ENCODE measurements at places on chromosomes 7 and 10.
A peak's percentile ranks its signal among the peaks of the same experiment; 100 is the strongest.

DNA sequence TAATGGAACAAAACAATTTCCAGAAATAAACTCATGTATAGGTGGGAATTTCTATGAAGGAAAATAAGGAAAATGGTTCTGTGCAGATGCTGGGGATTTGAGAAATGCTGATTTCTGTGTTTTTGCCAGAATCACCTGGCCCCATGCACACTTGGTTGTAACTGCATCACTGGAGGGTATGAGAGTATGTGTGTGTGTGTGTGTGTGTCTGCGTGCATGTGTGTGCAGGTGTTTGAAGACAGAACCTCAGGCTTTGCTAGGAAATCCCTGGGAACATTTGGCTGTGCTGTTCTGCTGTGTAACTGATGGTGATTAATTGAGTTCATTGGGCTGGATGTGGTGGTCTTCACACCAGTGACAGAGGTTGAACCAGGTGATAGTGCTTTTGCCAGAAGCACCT is 141.6 kb downstream of the CAMK1D start:
- DNase-seq: no peak

GRCh38 chr7:30012757-30013156 is 13.7 kb downstream of the FKBP14 start:
- DNase-seq: no peak

DNA sequence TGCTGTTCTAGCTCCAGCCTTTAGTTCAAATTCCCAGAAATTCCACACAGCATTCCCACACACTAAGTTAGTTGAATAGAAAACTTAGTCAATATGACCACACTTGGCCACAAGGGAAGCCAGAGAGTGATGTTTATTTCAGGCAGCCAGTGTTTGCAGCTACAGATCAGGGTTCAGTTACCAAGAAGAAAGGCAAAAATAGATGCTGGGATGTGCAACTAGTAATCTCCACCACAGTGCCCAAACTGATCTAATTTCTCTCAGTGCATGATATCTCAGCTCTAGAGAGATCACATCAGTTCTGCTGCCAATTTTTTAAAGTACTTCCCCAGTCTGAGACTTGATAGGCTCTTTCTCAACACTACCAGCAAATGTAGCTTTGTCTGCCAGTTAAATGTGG is 17.6 kb downstream of the SLF2 start:
- no peak for DNase-seq

DNA sequence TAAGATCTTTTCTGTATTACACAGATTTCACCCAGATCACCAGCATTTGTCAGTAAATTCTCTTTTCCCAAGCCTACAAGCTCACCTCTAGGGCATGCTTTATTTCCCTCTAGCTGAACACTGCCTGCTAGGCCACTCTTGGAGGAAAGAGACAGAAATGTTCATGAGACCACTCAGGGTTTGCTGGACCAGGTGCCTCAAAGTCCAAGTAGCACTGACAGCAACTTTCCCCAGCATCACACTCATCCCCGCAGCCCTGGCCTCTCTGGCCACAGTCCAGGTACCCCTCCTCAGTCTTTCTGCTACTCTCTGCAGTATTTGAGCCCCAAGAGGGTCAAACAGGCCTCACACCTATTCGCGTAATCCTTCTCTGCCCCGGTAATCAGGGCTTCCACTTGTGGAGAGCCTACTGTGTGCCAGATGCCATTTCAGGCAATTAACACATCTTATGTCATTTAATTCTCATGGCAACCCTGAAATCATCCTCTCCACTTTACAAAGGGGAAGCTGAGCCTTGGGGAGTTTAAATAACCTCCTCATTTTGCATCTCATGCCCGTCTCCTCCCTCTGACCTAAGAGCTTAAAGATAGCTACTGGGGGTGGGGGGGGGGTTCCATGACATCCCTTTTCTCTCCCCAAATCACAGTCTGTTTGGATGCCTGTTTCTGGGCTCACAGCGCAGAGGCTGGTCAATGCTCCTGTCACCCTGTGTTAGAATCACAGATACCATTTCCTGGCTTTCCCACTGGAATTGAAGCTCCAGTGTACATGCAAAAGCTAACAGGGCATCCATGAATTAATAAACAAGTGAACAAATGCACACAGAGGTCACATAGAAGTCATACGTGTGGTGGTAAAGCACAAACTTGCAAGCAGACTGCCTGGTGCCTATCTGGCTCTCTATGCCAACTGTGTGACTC is 88.5 kb downstream of the PRLHR start:
- DNase-seq: no peak

DNA sequence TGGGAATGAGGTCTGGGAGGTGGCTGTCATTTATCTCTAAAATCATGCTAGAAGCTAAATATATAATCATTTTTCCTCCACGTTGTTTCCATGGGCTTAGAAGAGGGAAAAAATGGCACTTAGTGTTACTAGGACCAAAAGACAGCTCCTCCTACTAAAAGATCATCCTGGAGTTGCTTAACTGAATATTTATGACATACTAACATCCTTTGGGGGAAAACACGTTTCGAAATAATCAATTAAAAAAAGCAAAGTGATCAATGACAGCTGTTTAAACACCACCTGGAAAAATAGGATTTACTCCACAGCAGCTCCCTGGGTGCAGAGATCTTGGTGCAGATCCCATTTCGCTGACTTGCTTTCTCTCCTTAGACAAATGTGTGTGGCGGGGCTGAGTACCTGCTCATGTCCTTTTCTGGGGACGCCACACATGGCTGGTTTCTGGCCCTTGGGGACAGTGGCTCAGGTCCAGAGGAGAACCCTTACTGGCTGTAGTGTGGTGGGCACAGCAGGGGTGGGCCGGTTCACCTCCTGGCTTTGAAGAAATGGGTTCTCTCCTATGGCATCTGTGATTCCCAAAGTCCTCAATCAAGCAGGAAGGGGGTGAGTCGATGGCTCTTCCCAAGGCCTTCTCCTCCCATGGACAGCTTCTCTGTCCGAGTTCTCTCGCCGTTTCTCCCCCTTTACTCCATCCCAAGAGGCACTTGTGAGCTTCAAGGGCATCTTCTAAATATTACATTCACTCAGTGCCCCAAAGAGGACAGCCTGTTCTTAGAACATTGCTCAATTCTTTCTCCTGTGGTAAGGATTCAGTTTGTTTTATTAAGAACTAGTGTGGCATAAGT is 156.4 kb upstream of the KLF14 start:
- DNase-seq: no peak

DNA sequence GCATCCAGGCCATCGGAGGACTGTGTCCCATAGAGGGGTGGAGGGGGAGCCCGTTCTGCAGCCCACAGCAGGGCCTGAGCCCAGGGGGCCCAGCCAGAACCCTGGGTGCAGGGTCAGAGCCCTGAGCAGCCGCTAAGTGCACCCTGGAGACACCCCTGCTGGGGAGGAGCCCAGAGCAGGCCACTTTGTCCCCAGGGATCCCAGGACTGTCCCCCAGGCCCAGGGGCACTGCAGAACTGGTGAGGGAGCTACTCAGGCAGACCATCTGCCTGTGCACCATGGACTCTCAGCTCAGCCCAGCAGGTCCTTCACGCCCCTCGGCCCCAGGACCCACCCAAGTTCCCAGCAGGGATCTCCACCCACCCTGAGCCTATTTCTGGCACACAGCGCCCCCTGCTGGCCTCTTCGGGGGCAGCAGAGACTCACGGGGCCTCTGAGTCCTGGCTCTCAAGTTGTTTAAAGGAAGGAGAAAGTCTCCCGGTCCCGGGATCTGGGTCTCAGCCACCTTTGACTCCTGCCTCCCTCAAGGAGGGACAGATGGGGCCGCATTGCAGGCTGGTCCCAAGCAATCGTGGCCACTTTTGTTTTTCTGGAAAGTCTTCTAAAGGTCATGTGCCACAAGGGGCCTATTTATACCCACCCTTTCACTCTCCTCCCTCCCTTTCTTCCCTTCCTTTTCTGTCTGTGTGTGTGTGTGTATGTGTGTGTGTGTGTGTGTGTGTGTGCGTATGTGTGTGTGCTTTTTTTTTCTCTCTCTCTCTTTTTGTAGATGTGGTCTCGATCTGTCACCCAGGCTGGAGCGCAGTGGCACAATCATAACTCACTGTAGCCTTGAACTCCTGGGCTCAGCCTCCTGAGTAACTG is 90.3 kb downstream of the MYL10 start:
- DNase-seq: peak; percentile 14

DNA sequence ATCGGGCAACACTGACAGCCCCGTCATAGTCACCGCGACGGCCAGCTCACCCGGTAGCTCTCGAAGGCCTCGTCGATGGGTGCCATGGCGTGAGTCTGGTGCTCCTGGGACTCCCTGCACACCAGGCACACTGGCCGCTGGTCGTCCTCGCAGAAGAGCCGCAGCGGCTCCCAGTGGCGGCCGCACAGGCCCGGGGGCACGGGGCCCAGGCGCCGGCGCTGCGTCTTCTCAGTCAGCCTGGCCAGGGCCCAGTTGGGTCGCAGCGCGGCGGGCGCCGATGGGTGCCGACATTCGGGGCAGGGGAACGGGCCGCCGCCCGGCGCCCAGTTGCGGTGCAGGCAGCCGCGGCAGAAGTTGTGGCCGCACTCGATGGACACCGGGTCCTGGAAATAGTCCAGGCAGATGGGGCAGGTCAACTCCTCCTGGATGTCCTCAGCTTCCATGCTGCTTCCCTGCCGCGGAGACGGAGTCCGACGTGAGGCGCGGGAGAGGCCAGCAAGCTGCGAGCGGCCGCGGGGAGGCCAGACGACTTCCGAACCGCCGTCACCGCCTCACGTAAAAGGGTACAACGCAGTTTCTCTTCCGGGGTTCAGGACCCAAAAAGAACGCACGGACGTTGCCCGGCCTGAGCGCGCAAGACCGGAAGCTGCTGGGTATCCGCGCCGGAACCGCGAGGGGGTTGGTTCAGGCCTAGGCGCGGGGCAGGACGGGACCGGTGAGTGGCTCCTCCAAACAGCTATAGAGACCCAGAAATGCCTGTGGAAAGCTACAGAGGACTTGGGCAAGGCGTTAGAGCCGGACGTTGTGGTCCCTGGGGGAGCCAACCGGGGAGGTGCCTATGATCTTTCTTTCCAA is at the start of gene TRIM4:
Gene TRIM4, minus strand, starts transcription at position 572 of the 855 bp plus-strand sequence. Its CDS starts 129 bp downstream, at position 443.
- DNase-seq: peak; percentile 92

- no peak for DNase-seq
Observed at GRCh38 chr10:118953598-118954393, 75.7 kb upstream of the NANOS1 start.

DNA sequence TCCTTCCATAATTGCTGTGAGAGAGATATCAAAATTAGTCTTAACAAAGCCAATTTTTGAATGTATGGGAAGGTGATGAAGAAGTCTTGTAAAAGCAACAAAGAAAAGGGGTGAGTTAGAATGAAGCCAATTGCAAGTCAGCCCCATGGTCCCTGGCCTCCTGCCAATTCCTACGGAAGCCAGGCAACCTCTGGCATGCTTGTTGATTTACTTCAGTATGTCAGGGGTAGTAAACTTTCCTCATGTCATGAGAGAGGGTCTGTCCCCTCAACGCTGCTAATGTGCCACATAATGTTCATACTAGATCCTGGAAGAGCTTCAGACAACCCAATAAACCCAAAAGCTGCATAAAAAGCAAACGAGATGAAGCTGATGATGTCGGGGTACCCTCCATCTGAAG is 159.1 kb upstream of the YAE1 start:
- DNase-seq: no peak

GRCh38 chr7:102125127-102125596 is 161.5 kb upstream of the SH2B2 start:
- DNase-seq: no peak

- no peak for DNase-seq
Observed at GRCh38 chr7:26117142-26117807, 34.7 kb upstream of the NFE2L3 start.

DNA sequence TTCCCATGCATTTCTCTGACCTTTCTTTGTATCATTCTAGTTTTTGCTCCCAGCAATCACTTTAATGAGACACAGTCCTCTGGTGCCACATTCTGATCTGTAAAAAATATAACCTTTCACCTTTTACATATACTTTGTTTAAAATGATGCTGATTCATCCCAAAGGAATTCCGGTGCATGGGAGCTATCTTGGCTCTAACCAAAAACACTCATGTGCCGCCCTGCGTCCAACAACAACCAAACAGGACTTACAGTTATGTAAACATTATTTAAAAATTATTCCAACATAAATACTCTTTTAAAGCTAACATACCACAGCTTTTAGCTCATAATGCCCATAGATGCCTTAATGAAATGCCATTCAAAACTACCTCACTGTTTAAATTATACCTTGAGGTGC is 7.7 kb upstream of the OPALIN start:
- DNase-seq: no peak

DNA sequence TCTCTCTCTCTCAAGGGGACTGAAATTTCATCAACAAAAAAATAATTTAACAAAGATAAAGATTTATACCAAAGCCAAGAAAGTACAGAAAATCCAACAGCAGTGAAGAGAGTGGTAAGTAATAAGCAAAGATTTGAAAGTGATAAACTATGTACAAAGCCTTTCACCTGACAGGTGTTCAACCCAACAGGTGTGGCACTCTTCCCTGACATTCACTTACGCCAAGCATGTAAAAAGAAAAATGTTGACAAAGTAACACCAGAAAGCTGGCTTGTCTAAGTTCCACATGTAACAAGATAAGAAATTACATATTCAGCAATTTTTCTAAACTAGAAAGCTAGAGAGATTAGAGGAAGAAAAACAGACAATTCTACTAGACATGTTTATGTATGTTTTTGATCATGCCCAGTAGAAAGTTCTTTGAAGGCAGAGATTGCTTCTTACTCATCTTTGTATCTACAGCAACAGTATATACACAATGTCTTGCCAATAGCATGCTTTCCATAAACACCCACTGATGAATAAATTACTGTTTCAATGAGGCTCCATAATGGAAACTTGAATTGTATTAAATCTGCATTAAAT is 468.5 kb downstream of the PARD3 start:
- no peak for DNase-seq

GRCh38 chr7:8200316-8200715 is 61.7 kb downstream of the ICA1 start:
- DNase-seq: no peak

DNA sequence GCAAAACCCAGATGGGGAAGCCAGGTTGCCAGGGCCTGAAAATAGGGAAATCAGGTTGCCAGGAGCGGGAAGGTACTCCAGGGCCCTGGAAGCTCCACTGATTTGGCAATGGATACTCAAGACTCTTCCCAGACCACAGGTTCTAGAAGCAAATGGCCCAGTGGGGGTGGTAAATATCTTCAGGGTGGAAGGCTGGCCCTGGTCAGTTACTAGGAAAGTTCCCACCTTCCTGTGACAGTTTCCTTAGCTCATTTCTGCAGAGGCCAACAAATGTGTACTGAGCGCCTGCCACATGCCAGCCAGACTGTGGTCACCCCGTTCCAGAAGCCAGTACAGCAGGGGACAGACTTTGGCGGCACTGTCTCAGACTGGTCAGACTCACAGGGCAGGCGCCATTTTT is 113.6 kb downstream of the FAM53B start:
- no peak for DNase-seq

DNA sequence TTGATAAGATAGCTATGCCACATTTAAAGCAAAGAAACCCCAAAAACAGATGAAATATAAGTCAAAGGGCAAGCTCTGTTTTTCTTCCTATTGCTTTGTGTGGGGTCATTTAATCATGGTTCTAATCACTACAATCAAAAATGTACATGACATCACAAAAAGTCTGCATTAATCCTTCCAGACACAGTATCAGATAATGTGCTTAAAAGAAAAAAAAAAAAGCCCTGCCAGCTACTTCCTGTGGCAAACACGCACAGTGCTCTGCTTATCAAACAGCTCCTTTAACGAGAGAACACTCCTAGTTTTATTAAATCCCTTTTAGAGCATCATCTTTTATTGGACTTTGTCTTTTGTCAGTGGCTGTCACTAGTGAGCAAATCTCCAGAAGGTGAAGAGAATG is 1005.8 kb downstream of the GATA3 start:
- no peak for DNase-seq

Measured in stimulated activated CD4-positive, alpha-beta T cell treated with anti-CD3 and anti-CD28 coated beads, TNF-alpha, amount 100 ng/mL, for 24 hours (primary cell).